ENCODE measurements at places on chromosomes 2 and 18.

GRCh38 chr2:96353032-96353561, 17.5 kb downstream of the NCAPH start:
- DNase-seq = no peak

- no peak for DNase-seq
These were observed 77.3 kb downstream of the TEX51 start for GRCh38 chr2:126975671-126976655.

DNA sequence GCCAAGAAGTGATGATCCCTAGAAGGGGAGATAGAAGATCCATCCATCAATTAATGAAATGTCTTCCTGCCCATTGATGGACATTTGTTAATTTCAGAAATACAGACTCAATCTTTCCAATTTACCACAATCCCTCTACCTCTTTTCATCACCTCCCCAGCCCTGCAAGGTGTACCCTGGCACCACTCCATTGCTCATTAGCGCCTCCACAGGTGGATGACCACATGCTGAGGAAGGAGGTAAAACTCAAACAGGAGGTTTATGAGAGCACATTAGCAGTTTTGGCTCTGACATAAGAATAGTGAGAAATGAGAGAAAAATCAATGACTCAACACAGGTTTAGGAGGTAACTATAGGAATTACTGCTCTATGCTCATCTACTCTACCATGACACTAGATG, 208.0 kb downstream of the C1D start:
- DNase-seq = no peak

DNA sequence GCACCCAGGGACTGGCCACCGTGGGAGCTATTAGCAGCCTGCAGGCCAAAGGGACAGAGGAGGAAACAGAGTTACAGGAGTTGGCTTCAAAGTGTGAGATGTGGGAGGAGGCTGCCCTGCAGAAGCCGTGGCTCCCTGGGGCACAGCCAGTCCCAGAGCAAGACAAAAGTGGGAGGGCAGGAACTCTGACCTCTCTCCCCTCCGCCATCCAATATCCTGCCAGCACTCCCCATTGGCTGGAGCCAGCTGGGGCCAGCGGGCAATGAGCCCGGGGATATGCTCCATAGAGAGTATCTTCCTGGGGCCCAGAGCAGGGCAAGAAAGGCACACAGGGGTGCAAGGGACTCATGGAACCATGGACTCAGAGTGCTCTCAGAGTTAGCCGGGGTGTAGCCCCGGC, 143.1 kb downstream of the INHBB start:
- DNase-seq = no peak

- DNase-seq = peak; percentile 18
These were observed 40.8 kb upstream of the RPRM start for GRCh38 chr2:153519257-153519875.

- no peak for DNase-seq
These were observed 64.3 kb upstream of the ATL2 start for GRCh38 chr2:38441346-38441745.

DNA sequence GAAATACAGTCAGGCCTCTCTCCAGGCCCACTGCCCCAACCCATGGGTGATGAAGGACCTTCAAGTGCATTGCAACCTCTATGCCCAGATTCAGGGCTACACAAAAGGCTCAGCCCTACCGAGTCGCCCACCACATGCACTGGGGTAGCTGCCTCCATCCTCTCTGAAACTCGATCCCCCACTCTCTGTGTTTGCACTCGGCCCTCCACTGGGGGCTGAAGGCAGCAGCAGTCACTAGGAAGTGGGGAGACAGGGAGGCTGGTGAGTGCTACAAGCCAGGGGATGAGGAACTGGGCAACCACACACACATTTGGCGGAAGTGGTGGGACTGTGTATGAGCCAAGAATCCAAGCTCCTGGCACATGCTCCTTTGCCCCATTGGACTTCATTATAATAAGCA, 94.6 kb downstream of the CERS6 start:
- DNase-seq = no peak

- DNase-seq = no peak
These were observed 271.4 kb downstream of the ZEB2 start for GRCh38 chr2:144248350-144249034.

DNA sequence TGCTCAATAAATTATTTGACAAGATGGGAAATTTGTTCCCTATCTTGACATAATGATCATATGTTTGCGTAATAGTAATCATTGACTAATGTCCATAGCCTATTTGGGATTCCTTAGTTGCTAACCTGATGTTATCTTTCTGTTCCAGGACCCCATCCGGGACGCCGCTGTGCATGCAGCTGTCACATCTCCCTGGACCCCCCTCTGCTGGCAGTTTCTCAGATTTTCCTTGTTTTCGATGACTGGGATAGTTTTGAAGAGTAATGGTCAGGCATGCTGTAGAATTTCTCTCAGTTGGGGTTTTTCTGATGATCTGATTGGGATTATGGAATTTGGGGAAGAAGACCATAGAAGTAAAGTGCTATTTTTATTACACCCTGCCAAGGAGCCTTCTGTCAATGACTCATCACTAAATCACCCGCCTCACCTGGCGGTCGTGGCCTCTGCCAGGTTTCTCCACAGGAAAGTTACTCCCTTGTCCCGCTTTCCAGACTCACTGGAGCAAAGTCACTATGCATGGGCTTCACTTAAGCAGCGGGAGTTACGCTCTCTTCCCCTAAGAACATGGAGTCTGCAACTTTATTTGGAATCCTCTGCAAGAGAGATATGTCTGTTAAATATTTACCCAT, 19.9 kb upstream of the TMEM18 start:
- DNase-seq = no peak
